Adrenal gland (tissue), 19 donors: ENCODE measurements at places on chromosomes 16 and 17. TPM values are rescaled to one million over a fixed set of nuclear protein-coding genes. Genes with fewer than 3 reads are reported as not detected.

The CARD14 gene
- polyA plus RNA-seq, result 1.1 TPM

The NHERF2 gene
- 263 TPM for polyA plus RNA-seq

The TNP2 gene
- polyA plus RNA-seq, result not detected

The TMEM235 gene
- polyA plus RNA-seq, result not detected

The RPGRIP1L gene
- polyA plus RNA-seq, result 3.3 TPM

The THRA gene
- polyA plus RNA-seq, result 62.3 TPM

The KRT12 gene
- not detected for polyA plus RNA-seq

The BCL7C gene
- polyA plus RNA-seq, result 7.7 TPM

The TLCD3B gene
- 0.40 TPM for polyA plus RNA-seq

The PSMB3 gene
- 240 TPM for polyA plus RNA-seq

The UTS2R gene
- not detected for polyA plus RNA-seq

The SUPT6H gene
- 76.4 TPM for polyA plus RNA-seq
